ENCODE measurements at places on chromosomes 5 and 9. TPM values are rescaled to one million over a fixed set of nuclear protein-coding genes. Genes with fewer than 3 reads are reported as not detected.

- DNase-seq = no peak
- H3K4me3 ChIP-seq = no peak overlapping the region
- no peaks in the 10 kb centered on the region for H3K36me3 ChIP-seq
- H3K27ac ChIP-seq = no peak overlapping the region
Observed at GRCh38 chr9:76624391-76625048, 139.7 kb upstream of the PCA3 start.

DNA sequence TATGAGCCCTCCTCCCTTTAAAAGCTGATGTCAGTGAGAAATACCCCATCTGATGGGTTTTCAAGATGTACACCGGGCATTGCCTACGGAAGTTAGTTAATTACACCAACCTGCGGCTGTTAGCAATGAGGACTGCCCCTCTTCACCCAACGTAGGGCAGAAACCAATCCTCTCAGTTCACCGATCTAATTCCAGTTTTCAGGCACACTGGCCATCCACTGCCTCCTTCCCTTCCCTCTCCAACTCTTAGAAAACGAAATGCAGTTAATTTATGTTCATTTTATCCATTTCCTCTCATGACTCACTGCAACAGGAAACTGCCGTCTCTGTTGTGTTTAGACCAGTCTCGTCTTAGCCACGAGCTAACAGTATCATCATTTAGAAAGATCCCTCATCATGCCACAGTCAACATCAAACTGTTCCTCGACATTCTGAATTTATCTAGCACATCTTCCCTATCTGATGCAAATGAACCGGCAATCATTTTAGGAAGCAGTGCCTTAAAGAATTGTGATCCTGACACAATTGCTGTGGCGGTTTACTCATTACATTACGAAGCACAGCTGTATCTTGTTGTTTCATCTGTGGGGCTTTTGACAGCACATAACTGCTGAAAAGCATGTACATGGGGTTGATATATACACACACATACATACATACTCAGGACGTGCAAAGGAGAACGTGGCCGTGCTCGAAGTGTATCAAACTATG, 168.6 kb downstream of the EFNA5 start:
- H3K4me1 ChIP-seq = no peaks in the 10 kb centered on the region
- H3K27ac ChIP-seq = no peak overlapping the region
- no peak for DNase-seq
- no peaks in the 10 kb centered on the region for H3K36me3 ChIP-seq
- no peaks in the 10 kb centered on the region for H3K27me3 ChIP-seq

DNA sequence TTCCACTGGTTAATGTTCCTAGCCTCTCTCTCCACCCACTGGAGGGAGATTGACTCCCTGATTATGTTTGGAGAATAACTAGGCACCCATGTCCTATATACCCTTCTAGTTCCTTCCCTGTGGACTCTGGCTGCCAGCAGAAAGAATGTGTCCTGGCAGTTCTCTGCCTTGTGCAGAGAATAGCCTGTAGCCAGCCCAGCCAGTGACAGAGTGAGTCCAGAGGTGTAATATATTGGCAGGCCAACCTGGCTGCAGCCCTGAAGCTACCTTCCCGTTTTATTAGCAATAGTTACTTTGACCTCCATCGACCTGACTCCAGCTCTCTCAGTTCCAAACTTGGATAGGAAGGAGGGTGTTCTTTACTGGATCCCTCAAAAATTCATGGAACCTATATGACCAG, 8.1 kb downstream of the SETD9 start:
- DNase-seq = no peak
- H3K27me3 ChIP-seq = no peaks in the 10 kb centered on the region
- no peaks in the 10 kb centered on the region for H3K36me3 ChIP-seq

DNA sequence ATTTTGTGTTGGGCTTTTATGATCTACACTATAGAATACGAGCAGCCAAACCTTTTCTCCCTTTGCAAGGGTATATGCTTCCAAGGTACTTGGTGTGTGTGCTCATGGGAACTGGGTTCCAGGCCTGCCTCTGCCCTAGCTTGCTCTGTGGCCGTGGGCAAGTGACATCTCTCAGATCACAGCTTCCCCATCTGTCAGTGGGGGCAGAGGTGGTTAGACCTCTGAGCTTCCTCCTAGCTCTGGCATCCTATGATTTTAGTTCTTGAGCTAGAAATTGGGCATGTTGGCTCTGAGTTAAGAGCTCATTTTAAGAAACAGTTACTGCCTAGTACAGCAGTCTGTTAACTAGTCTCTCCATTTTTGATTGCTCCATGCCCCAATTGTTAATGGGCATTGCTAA, 12.5 kb upstream of the CCNJL start:
- H3K36me3 ChIP-seq = no peaks in the 10 kb centered on the region
- no peak for DNase-seq
- H3K27me3 ChIP-seq = no peaks in the 10 kb centered on the region
- no peaks in the 10 kb centered on the region for H3K4me1 ChIP-seq

DNA sequence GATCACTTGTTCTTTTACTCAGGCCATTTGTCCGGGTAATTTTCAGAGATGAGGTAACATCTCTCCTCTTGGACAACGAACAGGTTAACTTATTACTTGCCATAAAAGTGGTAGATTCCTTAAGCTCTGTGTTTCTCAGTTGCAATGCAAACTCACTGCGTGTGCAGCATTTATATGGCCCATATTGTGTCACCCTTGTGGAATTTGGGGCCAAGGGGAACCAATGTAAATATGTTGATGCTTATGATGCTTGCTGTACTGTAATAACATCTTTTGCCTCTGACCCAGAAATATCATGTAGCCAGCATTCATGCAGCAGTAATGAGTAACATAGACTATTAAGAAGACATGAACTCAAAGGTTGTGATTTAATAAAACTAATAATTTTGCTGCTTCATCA, 175.8 kb downstream of the ADAMTS6 start:
- no peaks in the 10 kb centered on the region for H3K4me1 ChIP-seq
- no peak overlapping the region for H3K4me3 ChIP-seq
- DNase-seq = no peak
- no peaks in the 10 kb centered on the region for H3K27me3 ChIP-seq
- H3K27ac ChIP-seq = no peak overlapping the region

GRCh38 chr5:32600054-32600622, 14.8 kb downstream of the SUB1 start:
- H3K4me1 ChIP-seq = no peaks in the 10 kb centered on the region
- no peaks in the 10 kb centered on the region for H3K36me3 ChIP-seq
- no peak overlapping the region for H3K4me3 ChIP-seq
- no peak overlapping the region for H3K27ac ChIP-seq
- no peaks in the 10 kb centered on the region for H3K27me3 ChIP-seq
- no peak for DNase-seq

DNA sequence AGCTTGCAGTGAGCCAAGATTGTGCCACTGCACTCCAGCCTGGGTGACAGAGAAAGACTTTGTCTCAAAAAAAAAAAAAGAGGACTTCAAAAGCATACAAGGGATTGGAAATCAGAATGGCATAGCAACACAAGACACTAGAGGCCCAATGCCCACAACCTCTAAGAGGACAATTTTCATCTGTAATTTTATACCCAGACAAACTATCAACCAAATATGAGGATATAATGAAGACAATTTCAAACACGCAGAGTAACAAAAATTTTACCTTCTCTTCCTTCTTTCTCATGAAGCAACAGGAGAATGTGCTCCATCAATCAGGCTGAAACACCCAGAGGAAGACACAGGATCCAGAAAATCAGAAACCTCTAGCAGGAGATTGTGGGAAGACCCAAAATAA, 46.8 kb downstream of the GCNT4 start:
- no peaks in the 10 kb centered on the region for H3K4me1 ChIP-seq
- H3K27ac ChIP-seq = no peak overlapping the region
- no peak for DNase-seq
- no peaks in the 10 kb centered on the region for H3K36me3 ChIP-seq

- peak overlapping the region; percentile 74 for H3K4me3 ChIP-seq
- H3K4me1 ChIP-seq = no peaks in the 10 kb centered on the region
- H3K27me3 ChIP-seq = no peaks in the 10 kb centered on the region
- DNase-seq = no peak
- H3K27ac ChIP-seq = peak overlapping the region; percentile 87
Observed at GRCh38 chr5:74641735-74642542, 1.4 kb upstream of the ENC1 start.

- H3K27ac ChIP-seq = no peak overlapping the region
- DNase-seq = no peak
- H3K27me3 ChIP-seq = no peaks in the 10 kb centered on the region
- H3K36me3 ChIP-seq = no peaks in the 10 kb centered on the region
- no peak overlapping the region for H3K4me3 ChIP-seq
Observed at GRCh38 chr5:31563216-31563615, 31.1 kb downstream of the C5orf22 start.

DNA sequence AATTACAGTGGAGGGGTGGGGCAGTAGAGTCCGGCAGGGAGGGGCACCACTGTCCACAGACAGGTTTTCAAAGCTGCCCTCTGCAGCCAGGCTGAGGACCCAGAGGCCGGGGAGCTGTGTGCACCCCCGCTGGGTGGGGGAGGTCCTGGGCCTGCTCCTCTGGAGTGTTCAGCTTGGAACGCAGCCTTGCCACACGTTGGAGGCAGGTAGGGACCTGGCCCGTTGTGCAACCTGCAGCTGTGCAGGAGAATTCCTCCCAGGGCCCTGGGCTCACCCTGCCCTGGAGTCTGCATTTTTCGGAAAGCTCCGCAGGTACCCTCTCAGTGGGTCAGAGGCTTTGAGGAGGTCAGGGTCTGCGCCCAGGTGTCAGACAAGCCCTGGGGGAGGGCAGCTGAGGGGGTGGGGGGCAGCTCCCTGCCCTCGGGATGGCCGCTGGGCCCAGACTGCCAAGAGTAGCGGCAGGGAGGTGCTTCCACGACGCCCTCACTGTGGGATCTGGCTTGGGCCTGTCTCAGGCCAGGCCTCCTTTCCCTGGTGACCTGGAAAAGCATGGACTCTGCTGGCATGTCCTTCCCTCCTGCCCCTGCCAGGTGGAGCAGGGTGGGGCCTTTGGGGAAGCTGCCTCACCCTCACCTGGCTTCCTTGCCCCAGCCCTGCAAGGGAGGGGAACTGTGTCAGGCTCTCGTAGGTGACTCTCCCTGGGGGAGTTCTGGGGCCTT, 29.5 kb downstream of the RXRA start:
- no peak for DNase-seq
- H3K36me3 ChIP-seq = no peaks in the 10 kb centered on the region
- no peak overlapping the region for H3K4me3 ChIP-seq
- peak overlapping the region; percentile 48 for H3K27ac ChIP-seq
- no peaks in the 10 kb centered on the region for H3K27me3 ChIP-seq

GRCh38 chr5:42235837-42236236, 187.4 kb upstream of the GHR start:
- H3K27ac ChIP-seq = no peak overlapping the region
- DNase-seq = no peak
- no peaks in the 10 kb centered on the region for H3K36me3 ChIP-seq
- no peaks in the 10 kb centered on the region for H3K4me1 ChIP-seq
- H3K4me3 ChIP-seq = no peak overlapping the region

- H3K27ac ChIP-seq = no peak overlapping the region
- H3K27me3 ChIP-seq = no peaks in the 10 kb centered on the region
- no peaks in the 10 kb centered on the region for H3K36me3 ChIP-seq
- H3K4me1 ChIP-seq = no peaks in the 10 kb centered on the region
- no peak for DNase-seq
Observed at GRCh38 chr5:158305861-158306260, 446.9 kb upstream of the CLINT1 start.

DNA sequence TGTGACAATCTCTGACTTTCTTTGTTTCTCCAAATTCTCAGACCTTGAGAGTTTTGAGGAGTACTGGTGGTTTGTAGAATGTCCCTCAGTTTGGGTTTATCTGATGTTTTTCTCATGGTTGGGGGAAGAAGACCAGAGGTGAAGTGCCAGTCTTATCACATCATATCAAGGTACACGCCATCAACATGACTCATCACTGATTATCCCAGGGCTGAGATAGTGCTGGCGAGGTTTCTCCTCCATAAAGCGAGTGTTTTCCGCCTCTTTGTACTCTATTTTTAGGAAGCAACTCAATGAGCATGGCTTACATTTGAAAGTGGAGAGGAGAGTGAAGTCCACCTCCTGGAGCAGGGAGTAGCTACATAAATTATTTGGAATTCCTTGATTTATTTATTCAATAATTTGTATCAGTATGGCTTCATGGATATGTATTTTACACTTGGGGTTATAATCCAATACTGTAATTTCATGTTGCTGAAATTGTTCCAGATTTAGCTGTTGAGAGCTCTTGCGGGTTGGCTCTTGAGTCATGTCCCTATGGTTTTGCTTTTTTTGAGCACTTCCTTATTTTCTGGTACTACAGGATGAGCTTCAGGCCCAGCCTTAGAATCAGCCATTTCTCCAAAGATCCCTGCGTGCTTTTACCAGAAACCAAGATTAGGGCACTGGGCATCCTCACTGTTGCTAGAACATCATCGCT, 23.9 kb downstream of the DCANP1 start:
- no peak overlapping the region for H3K27ac ChIP-seq
- no peak for DNase-seq
- no peaks in the 10 kb centered on the region for H3K4me1 ChIP-seq
- H3K36me3 ChIP-seq = no peaks in the 10 kb centered on the region
- H3K4me3 ChIP-seq = no peak overlapping the region
- no peaks in the 10 kb centered on the region for H3K27me3 ChIP-seq

- H3K4me3 ChIP-seq = no peak overlapping the region
- no peaks in the 10 kb centered on the region for H3K4me1 ChIP-seq
- no peaks in the 10 kb centered on the region for H3K27me3 ChIP-seq
- no peak overlapping the region for H3K27ac ChIP-seq
- H3K36me3 ChIP-seq = no peaks in the 10 kb centered on the region
Observed at GRCh38 chr9:78830301-78830700, 533.4 kb downstream of the PSAT1 start.

- no peak overlapping the region for H3K4me3 ChIP-seq
- no peak overlapping the region for H3K27ac ChIP-seq
- H3K4me1 ChIP-seq = no peaks in the 10 kb centered on the region
- H3K27me3 ChIP-seq = no peaks in the 10 kb centered on the region
- H3K36me3 ChIP-seq = no peaks in the 10 kb centered on the region
Observed at GRCh38 chr5:6518298-6519057, 69.8 kb downstream of the UBE2QL1 start.

TMEM215 gene
- not detected for total RNA-seq

PLAC8L1 gene
- total RNA-seq = not detected

HSPB3 gene
- total RNA-seq = not detected

OLFM1 gene
- 17.4 TPM for total RNA-seq

SPINK4 gene
- not detected for total RNA-seq

APC gene
- 73.9 TPM for total RNA-seq

PNPLA7 gene
- total RNA-seq = 18.7 TPM

UBE2QL1 gene
- total RNA-seq = 1.8 TPM

PCDHA4 gene
- total RNA-seq = 2.6 TPM

THBS4 gene
- 2.0 TPM for total RNA-seq
